Stimulated activated CD8-positive, alpha-beta memory T cell treated with anti-CD3 and anti-CD28 coated beads, Interleukin-7, amount 100 ng/mL, for 1 hour (primary cell): ENCODE measurements at places on chromosomes 5 and 9.

GRCh38 chr9:135580664-135581380, 19.3 kb downstream of the PAEP start:
- no peak for DNase-seq

DNA sequence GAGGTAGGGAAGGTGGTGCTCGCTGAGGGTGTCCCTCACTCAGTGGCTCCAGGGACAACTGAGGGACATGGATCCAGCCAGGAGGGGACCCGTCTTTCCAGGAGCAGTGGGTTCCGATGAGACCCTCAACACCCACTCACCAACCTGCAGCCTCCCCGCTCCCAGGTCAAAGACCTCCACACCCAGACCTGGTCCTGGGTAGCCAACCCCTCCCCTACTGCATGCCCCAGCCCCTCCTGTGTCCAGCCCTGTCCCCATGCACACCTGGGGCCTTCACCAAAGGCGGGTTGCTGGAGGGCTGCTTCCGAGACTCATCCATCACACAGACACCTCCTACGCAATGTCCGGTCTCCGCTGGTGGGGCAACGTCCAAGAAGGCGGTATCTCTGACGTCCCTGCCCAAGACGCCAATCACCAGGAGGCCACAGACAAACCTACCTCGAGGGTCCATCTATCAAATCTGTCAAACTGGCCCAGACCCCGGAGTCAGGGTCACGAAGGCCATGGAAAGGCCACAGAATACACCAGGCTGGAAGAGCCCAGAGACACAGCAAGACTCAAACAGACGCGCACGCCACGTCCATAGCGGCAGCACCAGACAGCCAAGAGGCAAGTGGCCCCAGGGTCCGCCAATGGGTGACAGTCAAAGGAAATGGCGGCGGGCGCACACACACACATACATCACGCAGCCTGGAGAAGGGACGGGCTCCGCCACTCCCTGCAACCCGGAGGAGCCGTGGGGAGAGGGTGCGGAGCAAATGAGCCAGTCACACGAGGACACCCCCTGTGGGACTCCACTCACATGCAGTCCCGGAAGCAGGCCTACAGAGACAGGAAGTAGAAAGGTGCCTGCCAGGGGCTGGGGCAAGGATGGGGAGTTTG, 10.8 kb downstream of the NACC2 start:
- no peak for DNase-seq

GRCh38 chr9:85909390-85909789, 31.6 kb upstream of the NAA35 start:
- no peak for DNase-seq

- DNase-seq = no peak
These were observed 9.7 kb upstream of the PPIC start for GRCh38 chr5:123046222-123046621.

DNA sequence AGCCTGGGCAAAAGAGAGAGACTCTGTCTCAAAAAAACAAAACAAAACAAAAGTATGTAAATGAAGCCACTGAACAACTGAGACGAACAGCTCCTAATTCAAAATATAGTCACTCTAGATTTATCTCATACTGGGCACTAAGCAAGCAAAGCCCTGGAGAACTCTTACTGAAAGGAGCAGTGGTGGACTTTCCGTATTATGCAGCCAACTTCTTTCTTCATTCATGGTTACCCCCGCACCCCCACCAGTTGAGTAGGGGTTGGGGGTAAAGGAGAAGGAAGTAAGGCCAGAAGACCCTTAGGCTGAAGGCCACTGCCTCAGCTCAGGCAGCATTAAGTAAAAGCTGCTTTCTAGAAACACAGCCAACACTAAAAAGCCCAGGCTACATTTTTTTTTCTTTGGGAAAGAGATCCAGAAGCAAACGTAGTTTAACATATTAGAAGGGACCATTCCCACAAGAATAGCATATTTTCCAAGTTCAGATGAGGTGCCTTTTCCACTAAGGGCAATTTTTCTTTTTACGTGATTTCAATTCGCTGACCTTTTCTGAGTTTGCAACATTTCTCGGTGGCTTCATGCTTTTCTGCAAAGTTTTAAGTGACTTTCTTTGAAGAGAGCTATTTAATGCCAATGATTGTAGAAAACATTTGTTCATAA, 55.3 kb downstream of the MAPKAP1 start:
- no peak for DNase-seq

DNA sequence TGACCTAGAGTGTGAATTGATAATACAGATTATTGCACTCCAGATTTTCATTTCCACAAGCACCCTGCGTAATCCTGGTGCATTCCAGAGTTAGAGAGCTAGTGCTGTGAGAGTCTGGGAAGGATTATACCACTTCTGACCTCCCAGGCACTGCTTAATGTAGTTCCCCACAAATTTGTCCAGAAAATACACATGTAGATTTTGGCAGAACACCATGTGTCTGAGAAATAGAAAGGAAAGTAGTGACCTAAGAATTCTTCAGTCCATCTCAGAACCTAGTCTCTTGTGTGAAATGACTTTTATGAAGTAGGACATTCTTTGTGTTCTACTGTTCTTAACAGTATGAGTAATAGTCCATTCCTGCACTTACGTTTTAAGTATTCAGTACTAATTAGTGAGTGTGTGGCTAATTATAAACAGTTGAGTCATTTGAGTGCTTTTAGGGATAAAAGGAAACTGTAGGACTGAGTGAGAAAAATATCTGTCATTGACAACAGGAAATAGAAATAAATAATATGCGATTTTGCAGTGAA, 27.8 kb upstream of the PTPDC1 start:
- DNase-seq = no peak

- DNase-seq = no peak
These were observed 35.5 kb downstream of the RAPGEF1 start for GRCh38 chr9:131704141-131704983.

DNA sequence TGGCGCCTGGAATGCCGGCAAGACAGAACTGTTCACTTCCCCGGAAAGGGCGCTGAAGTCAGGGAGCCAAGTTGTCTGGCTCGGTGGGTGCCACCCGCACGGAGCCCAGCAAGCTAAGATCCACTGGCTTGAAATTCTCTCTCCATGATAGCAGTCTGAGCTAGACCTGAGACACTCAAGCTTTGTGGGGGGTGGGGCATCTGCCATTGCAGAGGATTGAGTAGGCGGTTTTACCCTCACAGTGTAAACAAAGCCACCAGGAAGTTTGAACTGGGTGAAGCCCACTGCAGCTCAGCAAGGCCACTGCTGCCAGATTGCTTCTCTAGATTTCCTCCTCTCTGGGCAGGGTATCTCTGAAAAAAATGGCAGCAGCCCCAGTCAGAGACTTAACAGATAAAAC, 277.4 kb downstream of the SLCO4C1 start:
- DNase-seq = no peak

GRCh38 chr5:66329078-66329477, 185.0 kb downstream of the SREK1 start:
- no peak for DNase-seq

- DNase-seq = no peak
These were observed 1.6 kb upstream of the HAPLN1 start for GRCh38 chr5:83721953-83722901.
